Astrocyte of the hippocampus (primary cell): ENCODE measurements at places on chromosomes 6 and 20.

DNA sequence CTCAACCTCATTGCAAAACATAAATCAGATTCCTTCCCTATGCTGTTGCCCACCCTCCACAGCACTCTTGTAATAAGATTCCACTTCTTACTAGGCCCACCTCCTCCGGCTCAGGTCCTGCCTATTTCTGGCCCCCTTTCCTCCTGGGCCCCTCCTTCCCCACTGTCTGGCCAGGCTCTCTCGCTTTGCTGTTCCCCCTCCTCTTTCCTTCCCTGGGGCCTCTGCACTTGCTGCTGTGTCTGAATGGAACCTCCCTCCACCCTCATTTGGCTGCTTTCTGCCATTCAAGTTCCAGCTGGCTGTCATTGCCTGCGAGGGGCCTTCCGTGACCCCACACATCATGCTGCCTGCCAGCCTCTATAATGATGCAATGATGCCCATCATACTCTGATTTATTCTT is 38.9 kb downstream of the ARHGAP40 start:
- no peak for DNase-seq

GRCh38 chr6:106490436-106490835 is 129.9 kb downstream of the CRYBG1 start:
- no peak for DNase-seq

GRCh38 chr20:52294106-52294628 is 102.6 kb upstream of the ZFP64 start:
- DNase-seq: no peak

GRCh38 chr6:35064757-35065440 is 76.2 kb downstream of the TCP11 start:
- no peak for DNase-seq

DNA sequence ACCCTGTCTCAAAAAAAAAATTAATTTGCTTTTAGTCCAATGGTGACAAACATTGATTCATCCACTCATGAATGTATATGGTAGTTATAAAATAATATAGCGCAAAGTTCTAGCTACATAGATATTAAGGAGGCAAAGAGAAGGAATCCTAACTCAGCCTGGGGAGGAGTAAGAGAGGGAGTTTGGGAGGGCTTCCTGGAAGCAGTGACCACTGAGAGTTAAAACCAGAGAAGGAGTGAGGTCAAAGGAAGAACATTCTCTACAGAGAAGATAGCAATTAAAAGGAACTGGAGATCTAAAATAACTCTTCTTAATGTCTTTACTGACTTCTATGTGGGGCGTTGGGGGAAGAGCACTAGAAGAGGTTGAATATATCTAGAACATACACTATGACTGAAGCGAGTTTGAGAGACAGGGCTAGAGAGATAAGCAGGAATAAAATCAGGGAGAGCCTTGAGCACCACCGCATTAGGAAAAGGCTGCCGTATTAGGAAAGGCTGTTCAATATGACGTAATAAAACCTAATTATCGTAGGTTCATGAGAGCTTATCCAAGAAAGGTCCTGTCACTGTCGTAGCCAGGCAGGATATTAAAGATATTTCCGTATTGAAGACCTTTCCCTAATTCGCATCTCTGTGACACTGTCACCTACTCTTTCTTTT is 81.8 kb upstream of the CNKSR3 start:
- no peak for DNase-seq

DNA sequence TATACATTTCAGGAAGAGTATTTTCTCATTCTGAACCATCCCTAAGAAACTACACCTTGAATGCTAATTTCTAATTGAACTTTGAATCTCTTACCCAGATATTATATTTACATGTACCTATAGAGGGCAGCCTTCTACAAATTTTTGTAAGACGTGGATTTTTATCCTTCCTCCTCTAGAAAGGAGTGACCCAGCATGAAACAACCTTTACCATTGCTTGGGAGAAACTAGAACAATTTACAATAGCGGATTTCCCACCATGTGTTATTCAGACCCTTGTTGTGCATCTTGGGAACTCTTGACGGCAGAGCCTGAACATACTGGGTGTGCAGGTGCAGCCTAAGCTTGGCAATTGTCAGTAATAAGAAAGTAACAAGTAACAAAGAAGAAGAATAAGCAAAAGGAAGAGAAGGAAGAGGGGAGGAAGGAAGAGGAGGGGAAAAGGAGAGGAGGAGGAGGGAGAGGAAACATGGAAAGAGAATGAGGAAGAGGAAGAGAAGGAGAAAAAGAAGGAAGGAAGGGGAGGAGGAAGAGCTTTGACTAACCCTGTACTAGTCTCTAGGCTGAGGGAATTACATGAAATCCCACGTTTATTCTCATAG is 10.8 kb upstream of the TAAR1 start:
- DNase-seq: peak; percentile 62

DNA sequence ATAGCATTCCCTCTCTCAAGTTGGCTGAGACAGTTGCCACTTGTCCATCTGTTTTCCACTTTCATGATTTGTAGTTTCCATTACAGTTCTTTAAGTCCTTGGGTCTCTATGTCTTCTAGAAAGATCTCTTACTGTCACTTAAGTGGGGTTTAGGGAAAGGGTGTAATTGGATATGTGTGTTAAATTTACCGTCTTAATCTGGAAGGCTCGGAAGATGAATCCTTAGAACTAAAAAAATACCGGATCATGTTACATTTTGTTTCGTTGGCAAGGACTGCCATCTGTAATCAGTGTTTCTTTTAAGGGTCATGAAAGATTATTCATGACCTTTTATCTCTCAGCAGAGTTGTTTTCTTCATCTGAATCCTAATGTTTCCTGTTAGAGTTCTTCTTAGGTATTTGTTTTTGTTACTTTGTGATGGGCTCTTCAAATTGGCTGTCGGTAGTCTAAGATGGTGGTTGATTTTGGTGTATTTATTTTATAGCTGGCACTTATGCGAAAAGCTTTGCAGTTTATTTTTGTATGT is 21.8 kb upstream of the BTBD3 start:
- no peak for DNase-seq

DNA sequence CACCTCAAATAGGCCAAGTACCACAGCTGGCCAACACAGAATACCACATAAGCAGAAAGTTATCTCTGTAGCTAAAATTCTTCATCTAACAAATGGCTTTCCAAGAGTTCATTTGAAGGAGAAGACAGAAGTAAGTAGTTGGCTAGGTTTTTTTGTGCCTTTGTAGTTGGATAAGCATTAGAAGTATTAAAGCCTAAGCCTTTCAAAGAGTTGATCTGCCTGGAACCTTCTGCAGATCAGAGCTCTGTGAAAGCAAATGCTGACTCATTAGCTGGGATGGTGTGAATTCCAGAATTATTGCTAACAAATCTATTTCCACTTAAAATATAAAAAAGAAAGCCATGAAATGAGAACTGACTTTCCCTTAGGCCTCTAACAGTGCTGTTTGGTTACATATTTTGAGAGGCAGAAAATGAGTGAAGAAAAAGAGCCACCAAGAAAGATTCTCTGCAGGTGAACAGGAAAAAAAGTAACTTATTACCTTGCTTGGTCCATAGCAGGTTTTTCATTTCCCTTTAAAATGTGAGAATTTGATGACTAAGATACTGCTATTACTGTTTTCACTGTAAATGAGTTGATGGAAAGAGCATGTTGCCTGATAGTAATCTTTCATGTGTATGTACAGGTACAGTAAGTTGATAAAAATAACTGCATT is 763.2 kb upstream of the FLRT3 start:
- peak; percentile 77 for DNase-seq

- no peak for DNase-seq
Measured at GRCh38 chr6:90338409-90338808, 41.8 kb upstream of the BACH2 start.

DNA sequence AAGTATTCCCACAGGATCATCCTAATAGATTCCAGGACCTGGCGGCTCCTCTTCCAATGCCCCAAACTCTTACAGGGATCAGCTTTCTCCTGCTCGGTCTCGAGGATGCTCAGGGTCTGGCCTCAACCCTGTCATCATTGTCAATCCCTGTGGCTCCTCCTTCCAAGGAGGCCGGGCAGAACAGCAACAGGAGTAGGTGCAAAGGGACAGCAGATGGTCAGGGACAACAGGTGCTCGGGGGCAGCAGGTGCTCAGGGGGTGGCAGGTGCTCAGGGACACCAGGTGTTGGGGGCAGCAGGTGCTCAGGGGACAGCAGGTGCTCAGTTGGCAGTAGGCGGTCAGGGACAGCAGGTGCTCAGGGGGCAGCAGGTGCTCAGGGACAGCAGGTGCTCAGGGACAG is 84.8 kb downstream of the TTLL2 start:
- no peak for DNase-seq

DNA sequence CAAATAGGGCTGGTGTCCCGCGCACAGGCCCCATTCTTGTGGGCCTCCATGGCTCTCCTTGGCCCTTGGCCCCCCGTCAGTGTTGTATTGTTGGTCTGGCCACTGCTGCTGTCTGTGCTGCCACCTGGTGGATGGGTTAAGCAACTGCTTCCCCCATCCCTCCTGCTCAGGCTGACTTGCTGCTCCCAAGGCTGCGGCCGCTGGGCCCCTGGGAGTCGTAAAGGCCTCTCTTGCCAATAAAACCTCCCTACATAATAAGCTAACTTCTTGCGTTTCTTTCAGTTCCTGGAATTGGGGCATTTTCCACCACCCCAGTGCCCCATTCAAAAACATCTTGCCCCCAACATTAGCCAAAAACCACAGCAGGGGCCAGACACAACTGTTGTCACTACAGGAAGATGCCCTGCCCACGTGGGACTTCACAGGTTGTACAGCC is 27.1 kb downstream of the CD83 start:
- peak; percentile 77 for DNase-seq

DNA sequence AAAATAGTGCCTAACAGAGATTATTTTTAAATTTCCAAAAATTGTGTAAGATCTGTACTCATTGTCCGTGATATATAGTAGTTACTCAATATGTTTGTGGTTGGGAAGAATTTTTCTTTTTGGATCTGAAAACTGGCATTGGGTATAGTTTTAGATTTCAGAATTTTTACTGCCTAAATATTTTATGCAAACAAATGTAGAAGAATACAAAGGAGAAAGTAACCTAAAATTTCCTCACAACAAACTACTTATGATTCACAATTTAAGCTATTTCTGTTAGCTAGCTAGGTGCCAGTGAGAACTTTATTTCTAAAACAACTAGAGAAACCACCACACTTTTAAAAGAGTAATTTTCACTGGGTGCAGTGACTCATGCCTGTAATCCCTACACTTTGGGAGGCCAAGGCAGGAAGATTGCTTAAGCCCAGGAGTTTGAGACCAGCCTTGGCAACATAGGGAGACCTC is 38.8 kb downstream of the SESN1 start:
- DNase-seq: peak; percentile 18

DNA sequence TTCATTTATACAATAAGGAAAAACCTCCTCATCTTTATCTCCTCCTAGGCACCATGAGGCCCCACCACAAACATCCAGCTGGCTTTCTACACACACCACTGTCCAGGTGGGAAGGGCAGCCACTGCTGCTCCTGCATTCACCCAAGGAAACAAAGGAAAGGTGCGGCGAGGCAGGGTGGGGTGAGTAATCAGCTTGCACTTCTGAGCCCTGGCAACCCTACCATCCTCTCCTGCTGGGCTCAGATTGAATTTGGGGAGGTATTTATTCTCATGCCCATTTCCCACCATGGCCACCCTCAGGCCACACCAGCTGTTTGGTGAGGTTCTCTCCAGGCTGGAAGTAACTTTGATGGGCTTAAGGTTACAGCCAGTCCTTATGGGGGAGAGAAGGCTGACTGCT is 31.2 kb upstream of the SPDEF start:
- DNase-seq: no peak

DNA sequence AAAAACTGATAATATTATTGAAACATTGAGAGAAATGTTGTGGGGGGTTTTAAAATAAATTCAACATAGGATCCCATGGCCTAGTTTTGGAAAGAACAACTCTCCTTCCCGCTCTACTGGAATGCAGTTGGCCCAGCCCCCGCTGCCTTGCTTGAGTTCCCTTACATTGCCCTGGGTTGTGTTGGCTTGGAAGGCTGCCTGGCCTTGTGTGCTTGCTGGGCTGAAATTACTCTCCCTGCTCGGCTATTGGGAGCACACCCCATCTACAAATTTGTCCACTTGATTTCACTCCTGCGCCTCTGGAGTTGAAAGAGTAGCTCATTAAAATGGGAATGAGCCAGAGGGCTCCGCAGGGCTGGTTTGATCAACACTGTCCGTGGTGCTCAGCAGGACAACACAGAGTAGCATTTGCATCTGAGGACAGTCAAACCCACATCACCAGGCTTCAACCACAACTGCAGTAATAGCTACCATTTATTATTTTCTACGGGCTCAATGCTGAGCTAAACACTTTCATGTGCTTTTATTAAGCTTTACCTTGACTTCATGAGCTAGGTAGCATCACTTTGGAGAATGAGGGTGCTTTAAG is 35.2 kb downstream of the DOK5 start:
- peak; percentile 85 for DNase-seq
